ENCODE measurements at places on chromosomes 6 and 20.

DNA sequence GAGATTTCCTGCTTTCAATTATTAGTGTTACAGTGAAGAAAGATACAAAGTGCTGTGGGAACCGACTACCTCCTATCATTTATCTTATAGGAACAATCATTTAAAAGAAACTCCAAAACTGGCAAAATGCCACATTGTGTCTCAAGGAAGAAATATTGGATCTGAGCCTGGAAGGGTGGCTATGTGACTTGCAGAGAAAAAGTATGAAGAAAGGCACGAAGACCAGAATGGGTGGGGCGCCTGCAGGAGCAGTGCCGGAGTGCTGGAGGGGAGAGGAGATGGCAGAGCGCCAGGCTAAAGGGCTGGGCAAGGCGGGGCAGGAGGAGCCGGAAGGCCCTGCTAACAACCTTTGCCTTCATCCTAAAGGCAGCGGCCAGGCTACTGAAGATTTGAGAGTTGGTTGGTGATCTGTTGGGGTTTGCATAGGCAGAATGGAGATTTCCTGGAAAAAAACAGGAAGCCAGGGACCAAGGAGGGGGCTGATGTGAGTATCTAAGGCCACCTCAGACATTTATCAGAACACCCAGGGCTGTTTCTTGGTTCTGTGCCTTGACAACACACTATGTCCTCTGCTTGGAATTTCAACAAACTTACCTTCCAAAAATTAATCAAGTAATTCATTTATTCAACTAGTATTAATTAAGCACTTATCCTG lies 125.6 kb downstream of the MAFB start:
- DNase-seq: no peak

GRCh38 chr6:156719395-156719719 lies 57.8 kb upstream of the ARID1B start:
- DNase-seq: no peak

- no peak for DNase-seq
Measured at GRCh38 chr6:158715330-158716311, 65.8 kb downstream of the SYTL3 start.

- no peak for DNase-seq
Measured at GRCh38 chr6:170436209-170436809, 116.8 kb downstream of the PSMB1 start.

- DNase-seq: no peak
Measured at GRCh38 chr6:134707342-134708031, 242.4 kb downstream of the ALDH8A1 start.

DNA sequence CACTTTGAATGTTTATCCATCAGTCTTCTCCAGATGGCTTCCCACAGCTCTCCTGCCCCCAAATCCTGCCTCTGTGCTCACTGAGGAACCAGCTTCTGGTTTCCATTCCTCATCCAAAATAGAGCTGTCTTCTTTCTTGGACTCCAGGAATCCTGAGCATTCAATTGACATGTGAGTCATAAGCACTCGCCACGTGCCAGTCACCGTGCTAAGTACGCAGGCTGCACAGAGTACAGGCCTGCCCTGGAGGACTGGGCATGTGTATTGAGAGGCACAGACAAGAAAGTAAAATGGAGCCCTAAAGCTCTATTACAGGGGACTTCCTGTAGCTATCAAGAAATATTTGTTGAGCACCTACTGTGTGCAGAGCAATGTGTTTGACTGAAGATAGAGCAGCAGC lies 39.7 kb upstream of the LRFN2 start:
- DNase-seq: no peak

DNA sequence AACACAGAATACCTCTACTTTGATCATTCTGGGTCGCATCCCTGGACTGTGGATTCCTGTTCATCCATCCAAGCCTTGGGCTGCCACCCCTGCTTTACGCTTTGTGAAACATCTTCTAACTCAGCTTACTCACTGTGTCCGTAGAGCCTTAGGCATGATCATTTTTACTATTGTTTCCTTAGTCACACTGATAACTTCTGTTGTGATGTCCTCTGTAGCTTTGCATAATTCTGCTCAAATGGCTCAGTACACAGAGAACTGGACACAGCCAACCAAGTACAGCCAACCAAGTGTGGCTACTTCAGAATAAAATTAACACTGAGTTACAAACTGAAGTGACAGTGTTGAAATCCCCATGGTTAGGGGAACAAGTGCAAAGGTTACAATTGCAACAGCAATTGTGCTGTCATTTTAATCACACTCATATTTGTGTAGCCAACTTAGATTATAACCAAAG lies 8.6 kb upstream of the FKBP1A start:
- DNase-seq: no peak

- DNase-seq: no peak
Measured at GRCh38 chr6:162123797-162124196, 603.8 kb downstream of the PRKN start.

DNA sequence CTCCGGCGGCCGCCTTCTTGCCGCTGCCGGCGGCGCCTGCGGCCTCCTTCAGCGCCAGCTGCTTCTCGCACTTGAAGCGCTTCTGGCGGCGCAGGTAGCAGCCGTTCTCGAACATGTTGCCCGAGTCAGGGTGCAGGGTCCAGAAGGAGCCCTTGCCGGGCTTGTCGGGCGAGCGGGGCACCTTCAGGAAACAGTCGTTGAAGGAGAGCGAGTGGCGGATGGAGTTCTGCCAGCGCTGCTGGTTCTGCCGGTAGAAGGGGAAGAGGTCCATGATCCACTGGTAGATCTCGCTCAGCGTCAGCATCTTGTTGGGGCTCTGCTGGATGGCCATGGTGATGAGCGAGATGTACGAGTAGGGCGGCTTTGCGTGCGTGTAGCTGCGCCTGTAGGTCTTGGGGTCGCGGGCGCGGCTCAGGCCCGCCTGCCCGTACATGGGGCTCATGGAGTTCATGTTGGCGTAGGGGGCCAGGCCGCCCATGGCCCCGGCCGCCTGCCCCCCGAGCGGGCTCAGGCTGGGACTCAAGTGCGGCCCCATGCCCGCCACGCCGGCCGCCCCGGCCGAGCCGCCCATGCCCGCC lies 1.9 kb downstream of the FOXA2 start:
- peak; percentile 73 for DNase-seq

DNA sequence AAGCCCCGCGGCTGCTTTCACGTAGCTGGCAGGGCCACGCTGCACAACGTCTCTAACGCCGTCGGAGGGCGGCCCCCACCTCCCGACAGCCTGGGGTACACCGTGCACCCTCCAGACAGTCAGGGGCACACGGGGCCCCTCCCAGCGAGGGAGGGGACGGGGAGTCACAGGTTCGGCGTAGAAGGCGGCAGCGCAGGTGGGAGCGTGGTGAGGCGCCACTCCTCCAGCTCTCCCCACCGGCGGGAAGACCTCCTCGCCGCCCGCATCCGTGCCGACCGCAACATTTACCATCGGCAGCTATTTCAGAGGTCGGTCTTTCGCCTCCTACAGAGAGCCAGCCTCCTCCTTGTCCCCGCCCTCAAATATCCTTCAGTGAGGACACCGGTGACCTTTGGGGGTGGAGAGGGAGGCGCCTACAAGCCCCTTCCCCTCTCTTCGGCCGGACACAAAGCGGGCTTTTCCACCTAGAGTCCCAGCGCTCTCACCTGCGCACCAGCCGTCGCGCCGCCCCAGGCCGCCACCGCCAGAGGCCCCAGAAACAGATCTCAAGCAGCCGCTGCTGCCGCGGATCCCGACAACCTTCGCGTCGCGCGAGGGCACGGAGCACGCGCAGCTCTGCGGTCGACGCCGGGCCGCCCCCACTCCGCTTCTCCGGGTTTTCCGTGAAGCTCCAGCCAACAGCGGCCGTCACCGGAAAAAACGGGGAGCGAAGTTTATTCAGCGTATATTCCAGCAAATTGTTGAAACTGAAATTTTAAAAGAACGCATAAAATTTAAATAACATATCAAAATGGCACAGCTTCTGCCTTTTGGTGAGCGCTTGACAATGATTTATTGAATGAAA lies at the start of gene MKKS:
TSS of gene MKKS (minus strand) at position 600 of the 844 bp plus-strand sequence. CDS start 20,708 bp downstream, outside the sequence.
- peak; percentile 99 for DNase-seq

DNA sequence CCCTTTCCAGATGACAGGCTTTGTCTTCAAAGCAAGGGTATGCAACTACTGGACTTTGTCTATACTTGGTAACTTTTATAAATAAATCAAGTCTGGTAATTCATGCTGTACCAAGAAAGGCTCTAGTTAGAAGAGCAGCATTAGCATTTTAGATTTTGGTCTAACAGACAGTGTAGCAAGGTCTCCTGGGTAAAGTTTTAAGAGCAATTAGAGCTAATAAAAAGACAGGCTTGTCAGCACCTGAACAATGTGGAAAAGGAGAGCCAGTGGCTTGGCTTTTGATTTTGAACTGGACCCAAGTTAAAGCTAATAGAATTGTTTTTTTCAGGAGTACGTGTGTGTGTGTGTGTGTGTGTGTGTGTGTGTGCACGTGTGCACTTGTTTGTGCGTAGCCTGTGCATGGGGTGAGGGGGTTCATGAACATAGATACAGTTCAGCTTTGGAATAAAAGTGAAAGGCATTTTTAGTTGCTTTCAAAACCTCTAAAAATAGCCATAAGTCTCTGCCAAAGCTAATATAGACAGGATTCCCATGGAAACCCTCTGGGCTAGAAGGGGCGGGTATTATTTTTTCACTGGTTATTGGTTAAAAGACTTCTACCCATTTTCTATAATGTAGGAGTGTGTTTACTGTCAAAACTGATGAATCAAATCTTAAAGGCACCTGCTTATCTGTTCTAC lies 138.4 kb downstream of the KCNQ5 start:
- no peak for DNase-seq

DNA sequence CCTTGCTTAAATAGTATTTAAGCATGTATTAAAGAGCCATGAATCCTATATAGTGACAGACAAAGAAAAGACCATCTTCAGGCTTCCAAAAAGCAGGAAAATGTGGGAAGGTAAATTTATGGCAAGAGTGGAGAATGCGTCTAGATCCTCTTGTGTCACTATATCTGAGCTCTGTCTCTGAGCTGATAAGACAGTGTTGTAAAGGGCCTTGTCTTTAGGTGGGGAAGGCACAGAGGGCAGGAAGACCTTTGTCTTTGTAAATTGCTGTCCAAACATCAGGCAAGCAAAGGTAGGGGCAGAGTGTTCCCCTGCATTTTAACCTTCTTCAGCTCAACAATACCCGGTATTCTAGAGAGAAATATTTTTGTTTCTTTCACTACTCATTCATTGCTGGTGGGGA lies 33.9 kb upstream of the MBOAT1 start:
- no peak for DNase-seq

DNA sequence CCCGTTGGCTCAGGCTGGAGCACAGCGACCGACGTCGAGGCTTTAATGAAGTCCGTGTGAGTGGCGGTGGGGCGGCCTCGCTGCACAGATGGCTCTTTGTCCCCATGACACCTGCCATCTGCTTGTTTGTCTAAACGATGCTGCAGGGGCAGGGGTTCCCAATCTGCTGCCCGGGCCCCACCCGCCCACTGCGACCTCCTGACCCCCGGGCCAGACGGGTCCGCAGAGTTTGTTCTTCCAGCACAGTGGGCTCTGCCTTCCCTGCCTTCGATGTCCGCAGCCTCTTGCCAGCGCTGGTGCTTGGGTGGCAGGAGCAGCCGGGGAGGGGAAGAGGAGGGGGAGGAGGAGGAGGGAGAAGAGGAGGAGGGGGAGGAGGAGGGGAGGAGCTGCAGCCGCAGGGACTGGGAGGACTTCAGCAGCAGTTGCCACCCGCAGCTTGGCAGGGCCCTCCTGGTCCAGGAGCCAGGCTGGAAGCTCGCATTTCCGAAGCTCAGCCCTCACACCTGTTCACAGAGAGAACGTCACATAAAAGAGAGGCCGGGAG lies 210.0 kb downstream of the DLL1 start:
- peak; percentile 90 for DNase-seq

GRCh38 chr6:15595461-15596173 lies 67.2 kb downstream of the DTNBP1 start:
- DNase-seq: no peak

DNA sequence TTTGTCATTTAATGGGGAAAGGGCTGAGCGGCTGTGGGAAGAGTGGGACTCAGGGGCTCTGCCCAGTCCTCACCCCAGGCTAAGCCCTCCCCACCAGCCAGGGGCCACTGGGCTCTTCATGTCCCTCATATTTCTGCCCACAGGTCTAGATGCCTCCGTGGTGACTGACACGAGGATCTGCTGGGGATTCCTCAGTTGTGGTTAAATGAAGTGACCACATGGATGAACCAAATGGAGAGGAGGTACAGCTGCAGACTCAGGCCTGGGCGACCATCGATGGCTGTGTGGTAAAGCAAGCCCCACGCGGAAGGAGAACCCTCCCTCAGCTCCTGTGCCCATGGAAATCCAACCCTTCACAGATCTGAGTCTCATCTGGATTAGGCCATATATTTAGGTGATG lies 29.4 kb downstream of the RAET1L start:
- no peak for DNase-seq

DNA sequence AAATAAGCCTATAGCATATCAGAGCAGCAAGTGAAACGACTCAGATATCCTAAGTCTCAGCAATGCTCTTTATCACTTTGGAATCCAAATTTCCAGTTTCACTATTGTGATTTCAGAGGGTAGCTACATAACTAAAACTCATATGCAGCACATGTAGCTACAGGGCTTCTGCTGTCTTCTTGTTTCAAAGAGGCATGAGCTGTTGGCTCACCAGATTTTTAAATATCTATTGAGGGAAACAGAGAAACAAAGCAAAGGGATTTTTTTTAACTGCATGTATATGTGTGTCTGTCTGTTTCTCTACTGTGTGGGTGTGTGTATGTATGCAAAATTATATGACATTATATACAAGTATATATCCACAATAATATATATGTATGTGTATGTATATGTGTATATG lies 258.4 kb downstream of the HDGFL1 start:
- no peak for DNase-seq

- no peak for DNase-seq
Measured at GRCh38 chr20:23133560-23133998, 47.5 kb upstream of the CD93 start.

DNA sequence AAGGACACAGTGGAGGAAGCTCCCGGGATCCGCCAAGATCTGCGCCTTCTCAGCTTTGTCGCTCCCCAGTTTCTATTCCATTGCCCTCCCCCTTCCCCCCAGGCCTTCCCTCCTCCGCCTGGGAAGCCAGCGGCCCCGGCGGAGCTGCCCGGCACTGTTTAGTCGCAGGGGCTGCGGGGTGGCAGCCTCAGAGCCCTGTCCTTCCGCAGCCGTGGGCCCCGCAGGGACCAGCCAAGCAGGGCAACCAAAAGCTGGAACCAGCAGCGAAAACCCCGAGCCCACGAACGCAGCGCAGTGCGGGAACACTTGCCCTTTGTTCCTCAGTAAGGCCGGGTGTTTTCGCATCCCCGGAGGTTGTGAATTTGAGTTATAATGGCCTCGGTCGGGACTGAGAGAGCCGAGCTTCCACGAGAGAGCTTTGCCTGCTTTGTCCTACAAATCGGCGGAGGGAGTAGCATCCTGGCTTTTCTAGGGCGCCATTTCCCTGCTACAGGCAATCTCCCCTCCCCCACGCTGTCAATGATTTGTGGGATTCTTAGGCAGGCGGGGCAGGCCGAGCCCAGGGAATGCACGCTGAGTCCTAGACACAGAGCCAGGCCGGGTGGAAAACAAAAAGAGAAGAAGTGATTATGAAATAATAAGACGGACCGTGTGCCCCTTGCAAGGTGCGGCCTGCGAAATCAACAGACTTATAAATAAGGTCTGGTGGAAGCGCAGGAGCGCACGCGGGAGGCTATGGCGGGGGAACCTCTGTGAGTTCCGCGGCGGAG lies 4.0 kb upstream of the TUBB2B start:
- DNase-seq: peak; percentile 96

GRCh38 chr6:44126320-44127149 lies 717 bp downstream of the MRPL14 start:
- DNase-seq: peak; percentile 71

- no peak for DNase-seq
Measured at GRCh38 chr6:6926856-6927255, 180.9 kb upstream of the RREB1 start.

Measured in retina (tissue), 1 donor.